Stimulated activated CD4-positive, alpha-beta T cell treated with anti-CD3 and anti-CD28 coated beads, Interleukin-15, amount 100 ng/mL, for 48 hours (primary cell): ENCODE measurements at places on chromosomes 2 and 18.

GRCh38 chr2:74873678-74874640, 40.0 kb downstream of the HK2 start:
- DNase-seq = no peak

- no peak for DNase-seq
Observed at GRCh38 chr2:216661639-216662375, 28.6 kb downstream of the IGFBP2 start.

GRCh38 chr2:52862801-52863200, 904.8 kb upstream of the CHAC2 start:
- no peak for DNase-seq

DNA sequence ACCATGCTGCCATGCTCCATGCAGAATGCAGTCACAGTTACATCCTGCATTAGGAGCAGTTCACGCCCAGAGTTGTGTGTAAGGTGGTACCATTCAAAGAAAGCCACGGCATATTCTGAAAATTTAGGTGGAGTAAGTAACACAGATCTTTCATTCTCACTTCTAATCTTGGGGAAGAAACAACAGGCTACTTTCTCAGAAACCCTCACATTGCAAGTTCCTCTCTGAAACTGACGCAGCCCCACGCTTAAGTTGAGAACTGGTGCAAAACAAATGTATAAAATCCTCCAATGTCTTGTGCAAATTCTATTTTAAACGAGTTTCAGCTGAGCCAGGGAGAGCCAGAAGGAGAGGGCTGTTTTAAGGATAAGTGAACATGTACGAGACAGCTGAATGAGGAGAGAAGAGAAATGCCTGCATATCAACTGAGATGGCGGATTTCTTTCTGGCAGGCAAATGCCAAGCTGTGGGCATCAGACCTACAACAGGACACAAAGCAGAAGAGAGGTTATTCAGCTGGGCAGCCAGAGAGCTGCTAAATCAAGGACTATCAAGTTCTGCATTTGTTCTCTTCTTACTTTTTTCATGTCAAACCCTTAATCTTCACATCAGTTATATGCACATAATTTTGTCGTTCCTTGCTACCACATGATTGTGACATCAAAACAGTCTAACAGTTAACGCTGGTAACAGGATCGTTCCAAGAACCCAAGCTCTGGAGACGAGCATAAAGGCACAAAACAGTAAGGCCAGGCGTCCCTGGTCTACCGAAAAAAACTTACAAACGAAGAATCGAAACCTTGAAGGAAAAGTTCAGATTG, 6.4 kb downstream of the ARL4C start:
- DNase-seq = no peak
